LNCaP clone FGC (cell line): ENCODE measurements at places on chromosomes 3 and 15.
A peak's percentile ranks its signal among the peaks of the same experiment; 100 is the strongest.

GRCh38 chr3:145383416-145383815 is 777.6 kb downstream of the PLOD2 start:
- DNase-seq: no peak

DNA sequence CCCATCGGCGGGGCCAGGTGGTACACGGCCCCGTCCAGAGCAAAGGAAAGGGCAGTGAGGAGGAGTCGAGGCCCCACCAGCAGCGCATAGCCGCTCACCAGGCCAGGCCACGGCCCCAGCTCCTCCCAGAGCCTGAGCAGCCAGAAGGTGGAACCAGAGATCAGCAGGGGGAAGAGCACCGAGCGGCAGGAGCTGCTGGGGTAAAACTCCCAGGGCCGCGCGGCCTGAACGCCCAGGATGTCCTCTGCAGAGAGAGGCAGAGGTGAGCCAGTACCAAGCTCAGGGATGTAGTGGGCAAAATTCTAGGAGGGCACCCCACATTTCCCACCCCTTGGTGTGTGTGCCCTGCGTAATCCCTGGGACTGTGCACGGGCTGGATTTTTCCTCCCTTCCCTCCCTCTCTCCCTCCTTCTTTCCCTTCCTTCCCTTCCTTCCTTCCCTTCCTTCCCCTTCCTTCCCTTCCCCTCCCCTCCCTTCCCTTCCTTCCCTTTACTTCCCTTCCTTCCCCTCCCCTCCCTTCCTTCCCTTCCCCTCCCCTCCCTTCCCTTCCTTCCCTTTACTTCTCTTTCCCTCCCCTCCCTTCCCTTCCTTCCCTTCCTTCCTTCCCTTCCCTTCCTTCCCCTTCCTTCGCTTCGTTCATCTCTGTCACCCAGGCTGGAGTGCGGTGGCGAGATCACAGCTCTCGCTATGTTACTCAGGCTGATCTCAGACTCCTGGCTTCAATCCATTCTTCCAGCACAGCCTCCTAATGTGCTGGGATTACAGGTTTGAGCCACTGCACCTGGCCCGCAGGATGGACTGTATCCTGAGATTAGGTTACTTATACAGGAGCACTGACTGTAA is 6.3 kb upstream of the NCBP2 start:
- DNase-seq: no peak

- DNase-seq: no peak
Observed at GRCh38 chr3:113051787-113052186, 61.0 kb downstream of the GTPBP8 start.

GRCh38 chr15:99556011-99556410 is 9.8 kb upstream of the MEF2A start:
- no peak for DNase-seq

GRCh38 chr3:108114423-108115065 is 23.7 kb upstream of the CD47 start:
- DNase-seq: no peak

GRCh38 chr15:35206060-35206675 is 121.1 kb upstream of the NANOGP8 start:
- peak; percentile 15 for DNase-seq
